ENCODE measurements at places on chromosomes 11 and 22.

DNA sequence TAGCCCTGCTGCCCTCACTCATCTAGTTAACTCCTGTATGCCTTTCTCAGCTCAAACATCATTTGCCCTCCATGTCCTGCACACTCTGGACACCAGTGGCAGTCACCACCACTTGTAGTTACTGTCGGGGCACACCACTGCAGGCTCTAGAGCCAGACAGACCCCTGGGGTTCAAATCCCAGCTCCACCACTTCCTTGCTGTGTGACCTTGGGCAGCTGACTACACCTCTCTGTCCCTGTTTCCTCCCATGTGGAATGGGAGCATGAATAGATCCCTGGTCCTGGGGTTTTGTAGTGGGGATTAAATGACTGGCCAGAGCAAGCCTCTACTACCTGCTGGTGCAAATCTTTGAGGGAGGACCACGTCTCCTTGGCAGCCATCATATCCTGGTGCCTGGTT lies 7.8 kb upstream of the IFT27 start:
- DNase-seq, result no peak

DNA sequence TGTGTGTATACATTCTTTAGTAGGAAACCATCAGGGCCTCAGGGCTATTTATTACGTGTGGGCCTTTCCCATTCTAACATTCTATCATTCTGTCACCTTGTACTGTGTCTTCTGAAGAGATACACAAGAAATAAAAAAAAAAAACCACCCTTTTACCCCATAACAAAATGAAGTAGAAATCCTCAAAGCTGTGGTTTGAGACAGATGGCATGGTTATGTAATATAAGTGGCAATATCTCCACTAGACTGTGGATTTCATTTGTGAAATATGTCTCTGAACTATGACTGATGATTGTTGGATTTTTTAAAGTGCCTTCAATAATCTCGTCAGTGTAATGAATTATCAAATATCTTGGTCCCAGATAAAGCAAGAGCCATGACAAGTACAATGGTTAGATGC lies 150.0 kb upstream of the BLID start:
- no peak for DNase-seq

- DNase-seq, result no peak
Measured at GRCh38 chr11:31813391-31814175, 2.5 kb upstream of the PAX6 start.

DNA sequence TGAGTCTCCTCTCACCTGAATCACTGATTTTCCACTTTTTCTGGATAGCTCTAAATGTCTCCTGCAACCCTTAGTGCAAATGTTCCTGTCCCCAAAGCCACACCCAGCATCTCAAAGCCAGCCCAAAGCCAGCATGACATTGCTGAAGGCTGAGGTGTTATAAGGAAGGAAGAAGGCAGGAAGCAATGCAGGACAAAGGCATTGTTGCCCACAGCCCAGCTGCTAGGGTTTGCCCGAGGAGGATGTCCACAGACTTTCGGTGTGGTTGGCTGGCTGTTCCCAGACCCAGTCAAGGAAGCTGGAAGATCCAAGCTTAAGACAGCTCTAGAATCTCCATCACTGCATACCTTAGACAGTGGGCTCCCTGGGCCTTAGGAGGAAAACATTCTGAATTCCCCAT lies 23.5 kb downstream of the CHST1 start:
- no peak for DNase-seq

DNA sequence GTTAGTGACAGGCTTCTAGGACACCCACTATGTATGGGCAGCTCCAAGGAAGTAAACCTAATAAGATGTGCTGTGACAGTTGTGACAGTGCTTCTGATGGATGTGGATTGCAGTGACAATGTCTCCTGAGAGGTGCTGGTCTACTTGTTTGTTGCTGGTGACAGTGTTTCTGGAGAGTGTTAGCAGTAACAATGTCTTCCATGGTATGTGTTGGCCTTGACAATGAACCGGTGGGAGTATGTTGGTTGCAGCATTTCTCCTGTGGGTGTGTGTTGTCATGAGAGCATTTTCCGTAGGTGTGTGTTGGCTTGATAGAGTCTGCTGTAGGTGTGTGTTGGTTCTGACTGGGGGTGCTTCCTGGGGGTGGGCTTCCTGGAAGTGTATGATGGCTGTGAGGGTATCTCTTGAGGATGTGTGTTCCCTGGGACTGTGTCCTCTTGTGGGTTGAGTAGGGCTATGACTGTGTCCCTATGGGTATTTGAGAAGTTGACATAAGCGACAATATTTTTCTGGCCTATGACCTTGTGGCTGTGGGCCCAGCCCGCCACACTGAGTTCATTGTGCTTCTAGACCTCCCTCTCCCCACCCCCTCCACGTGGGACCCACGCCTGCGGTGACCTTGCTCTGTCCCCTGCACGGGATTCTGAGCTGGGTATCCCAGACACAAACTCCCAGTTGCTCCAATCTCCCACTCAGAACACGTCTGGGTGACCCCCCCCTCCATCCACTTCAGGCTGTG lies 1.2 kb downstream of the DCHS1 start:
- no peak for DNase-seq

- DNase-seq, result no peak
Measured at GRCh38 chr11:67371911-67372320, 1.5 kb downstream of the CLCF1 start.

DNA sequence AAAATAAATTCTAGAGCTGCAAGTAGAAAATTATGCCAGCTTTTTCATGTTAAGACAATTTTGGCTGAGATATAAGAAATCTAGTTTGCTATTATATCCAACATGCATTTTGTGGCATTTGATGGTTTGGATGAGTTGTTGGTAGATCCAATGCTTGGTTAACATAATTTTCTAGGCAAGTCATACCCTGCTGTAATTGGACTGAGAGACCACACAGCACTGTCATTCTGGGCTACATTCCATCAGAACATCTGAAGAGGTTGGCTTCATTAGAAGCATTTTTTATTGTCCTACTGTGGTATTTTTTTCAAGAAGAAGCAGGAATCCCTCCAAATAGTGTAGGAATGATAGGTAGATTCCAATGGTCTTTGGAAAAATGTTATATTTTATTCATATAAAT lies 561.0 kb downstream of the LUZP2 start:
- DNase-seq, result no peak
